Muscle of leg (tissue), 16 donors: ENCODE measurements at places on chromosomes 13 and 19. TPM values are rescaled to one million over a fixed set of nuclear protein-coding genes. Genes with fewer than 3 reads are reported as not detected.
A peak's percentile ranks its signal among the peaks of the same experiment; 100 is the strongest.

- peak overlapping the region; percentile 90 for H3K27ac ChIP-seq
- peaks cover 68% of the 10 kb centered on the region for H3K4me1 ChIP-seq
- H3K4me3 ChIP-seq = no peak overlapping the region
- H3K36me3 ChIP-seq = peaks cover 23% of the 10 kb centered on the region
- DNase-seq = no peak
Measured at GRCh38 chr13:110336681-110337080, 29.6 kb downstream of the COL4A2 start.

- H3K4me1 ChIP-seq = no peaks in the 10 kb centered on the region
- DNase-seq = no peak
- H3K27ac ChIP-seq = no peak overlapping the region
- no peak overlapping the region for H3K4me3 ChIP-seq
- H3K27me3 ChIP-seq = peaks cover 12% of the 10 kb centered on the region
Measured at GRCh38 chr19:39296906-39297305, 699 bp downstream of the IFNL1 start.

DNA sequence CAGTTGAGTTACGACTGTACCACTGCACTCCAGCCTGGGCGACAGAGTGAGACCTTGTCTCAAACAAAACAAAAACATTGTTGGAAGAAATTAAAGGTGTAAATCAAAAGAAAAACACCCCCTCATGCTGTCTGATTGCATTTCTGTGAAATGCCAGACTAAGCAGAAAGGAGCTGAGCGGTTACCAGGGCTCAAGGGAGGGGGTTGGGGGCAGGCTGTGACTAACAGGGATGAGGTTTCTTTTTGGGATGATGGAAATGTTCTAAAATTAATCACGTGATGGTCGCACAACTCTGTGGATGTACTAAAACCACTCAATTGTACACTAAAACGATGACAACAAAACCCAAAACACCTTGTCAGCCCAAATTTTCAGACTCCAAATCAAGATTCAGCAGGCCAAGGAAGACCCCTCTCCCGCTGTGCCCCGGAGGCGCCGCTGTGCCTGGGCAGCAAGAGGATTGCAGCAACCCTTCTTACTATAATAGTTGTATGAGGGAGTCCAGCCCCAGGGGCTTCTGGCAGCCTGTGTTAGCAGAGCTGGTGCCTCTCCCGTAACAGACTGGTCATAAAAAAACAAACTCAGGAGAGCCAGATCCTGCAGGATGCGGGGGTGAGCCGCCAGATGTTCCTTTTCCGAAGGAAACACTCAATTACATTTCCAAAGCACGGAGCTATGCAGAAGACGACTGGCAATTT lies 20.9 kb downstream of the CAPS start:
- H3K36me3 ChIP-seq = peaks cover 70% of the 10 kb centered on the region
- DNase-seq = peak; percentile 88
- H3K27ac ChIP-seq = peak overlapping the region; percentile 79
- H3K4me3 ChIP-seq = no peak overlapping the region
- H3K27me3 ChIP-seq = no peaks in the 10 kb centered on the region

DNA sequence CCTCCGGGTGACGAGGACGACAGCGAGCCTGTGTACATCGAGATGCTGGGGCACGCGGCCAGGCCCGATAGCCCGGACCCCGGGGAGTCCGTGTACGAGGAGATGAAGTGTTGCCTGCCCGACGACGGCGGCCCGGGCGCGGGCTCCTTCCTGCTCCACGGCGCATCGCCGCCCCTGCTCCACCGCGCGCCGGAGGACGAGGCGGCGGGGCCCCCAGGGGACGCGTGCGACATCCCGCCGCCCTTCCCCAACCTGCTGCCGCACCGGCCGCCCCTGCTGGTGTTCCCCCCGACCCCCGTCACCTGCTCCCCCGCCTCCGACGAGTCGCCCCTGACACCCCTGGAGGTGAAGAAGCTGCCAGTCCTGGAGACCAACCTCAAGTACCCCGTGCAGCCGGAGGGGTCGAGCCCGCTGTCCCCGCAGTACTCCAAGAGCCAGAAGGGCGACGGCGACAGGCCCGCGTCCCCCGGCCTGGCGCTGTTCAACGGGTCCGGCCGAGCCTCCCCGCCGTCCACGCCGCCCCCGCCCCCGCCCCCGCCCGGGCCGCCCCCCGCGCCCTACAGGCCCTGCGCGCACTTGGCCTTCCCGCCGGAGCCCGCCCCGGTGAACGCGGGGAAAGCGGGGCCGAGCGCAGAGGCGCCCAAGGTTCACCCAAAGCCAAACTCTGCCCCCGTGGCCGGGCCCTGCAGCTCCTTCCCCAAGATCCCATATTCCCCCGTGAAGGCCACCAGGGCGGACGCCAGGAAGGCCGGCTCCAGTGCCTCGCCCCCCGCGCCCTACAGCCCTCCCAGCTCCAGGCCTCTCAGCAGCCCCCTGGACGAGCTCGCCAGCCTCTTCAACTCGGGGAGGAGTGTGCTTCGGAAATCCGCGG lies 511.3 kb downstream of the MYO16 start:
- no peaks in the 10 kb centered on the region for H3K4me1 ChIP-seq
- peak; percentile 26 for DNase-seq
- peaks cover 20% of the 10 kb centered on the region for H3K27me3 ChIP-seq
- no peak overlapping the region for H3K27ac ChIP-seq
- no peaks in the 10 kb centered on the region for H3K36me3 ChIP-seq

Gene HNRNPL
- total RNA-seq = 195 TPM

Gene ZNF780B
- total RNA-seq = 16.4 TPM

- H3K4me3 ChIP-seq = no peak overlapping the region
- H3K36me3 ChIP-seq = no peaks in the 10 kb centered on the region
- no peaks in the 10 kb centered on the region for H3K27me3 ChIP-seq
- H3K4me1 ChIP-seq = no peaks in the 10 kb centered on the region
- no peak for DNase-seq
Measured at GRCh38 chr13:22238269-22238668, 567.4 kb downstream of the FGF9 start.

Gene LPAR6
- total RNA-seq = 34.8 TPM

DNA sequence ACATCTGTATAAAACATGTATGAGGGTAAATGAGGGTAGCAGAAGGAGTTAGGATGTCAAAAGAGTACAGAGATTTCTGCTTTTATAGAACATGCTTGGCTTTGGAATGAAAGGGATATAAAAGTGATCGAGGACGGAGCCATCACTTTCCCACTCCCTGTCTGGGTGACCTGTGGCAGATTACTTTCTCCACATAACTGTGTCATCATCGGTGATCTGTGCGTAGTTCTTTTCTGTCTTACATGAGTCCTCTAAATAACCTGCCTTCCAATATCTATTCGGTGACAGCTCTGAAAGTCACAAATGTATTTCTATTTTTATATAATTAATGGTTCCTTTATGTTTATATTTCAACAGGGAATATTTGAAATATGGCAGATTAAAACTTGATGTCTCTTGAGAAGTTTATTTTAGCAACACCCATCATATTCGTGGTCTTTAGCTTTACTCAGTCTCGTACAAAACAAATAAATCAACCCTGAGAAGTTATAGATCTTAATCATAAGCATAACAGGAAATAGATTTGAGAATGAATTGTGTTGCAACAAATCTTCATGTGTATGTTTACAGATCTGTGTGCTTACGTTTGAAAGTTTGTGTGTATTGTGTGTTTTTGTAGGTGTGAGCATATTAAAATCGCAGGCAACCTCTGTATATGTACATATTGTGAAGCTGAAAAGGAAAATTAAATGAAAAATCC lies 1094.3 kb downstream of the EFNB2 start:
- DNase-seq = no peak
- H3K36me3 ChIP-seq = no peaks in the 10 kb centered on the region

DNA sequence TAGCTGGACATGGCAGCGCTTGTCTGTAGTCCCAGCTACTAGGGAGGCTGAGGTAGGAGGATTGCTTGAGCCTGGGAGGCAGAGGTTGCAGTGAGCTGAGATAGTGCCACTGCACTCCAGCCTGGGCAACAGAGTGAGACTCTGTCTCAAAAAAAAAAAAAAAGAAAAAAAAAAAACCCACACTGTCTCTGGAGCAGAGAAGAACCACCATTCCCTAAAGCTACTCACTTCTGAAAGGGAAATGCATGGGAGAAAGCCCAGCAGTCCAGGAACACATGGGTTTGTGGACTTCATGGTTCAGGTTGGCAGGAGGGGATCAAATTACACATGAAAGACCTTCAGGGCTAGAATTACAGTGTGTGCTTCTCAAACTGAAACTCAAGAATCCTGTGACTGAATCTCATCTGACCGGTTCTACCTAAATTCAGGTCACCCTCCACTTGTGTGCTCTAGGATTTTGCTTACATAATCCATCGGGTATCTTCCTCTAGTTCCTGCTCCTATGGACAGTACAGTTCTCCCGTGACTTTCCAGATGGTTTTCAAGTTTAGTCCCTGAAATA lies 30.2 kb upstream of the CPB2 start:
- no peaks in the 10 kb centered on the region for H3K27me3 ChIP-seq
- H3K4me1 ChIP-seq = no peaks in the 10 kb centered on the region
- no peak for DNase-seq
- no peak overlapping the region for H3K27ac ChIP-seq
- no peak overlapping the region for H3K4me3 ChIP-seq

GRCh38 chr13:31090961-31091624 lies 70.6 kb downstream of the HSPH1 start:
- H3K27ac ChIP-seq = peak overlapping the region; percentile 51
- peaks cover 23% of the 10 kb centered on the region for H3K4me1 ChIP-seq
- no peak overlapping the region for H3K4me3 ChIP-seq
- peaks cover 2% of the 10 kb centered on the region for H3K27me3 ChIP-seq
- H3K36me3 ChIP-seq = no peaks in the 10 kb centered on the region
- peak; percentile 68 for DNase-seq

- DNase-seq = no peak
- H3K27ac ChIP-seq = no peak overlapping the region
Measured at GRCh38 chr19:30297969-30298368, 74.2 kb upstream of the ZNF536 start.

DNA sequence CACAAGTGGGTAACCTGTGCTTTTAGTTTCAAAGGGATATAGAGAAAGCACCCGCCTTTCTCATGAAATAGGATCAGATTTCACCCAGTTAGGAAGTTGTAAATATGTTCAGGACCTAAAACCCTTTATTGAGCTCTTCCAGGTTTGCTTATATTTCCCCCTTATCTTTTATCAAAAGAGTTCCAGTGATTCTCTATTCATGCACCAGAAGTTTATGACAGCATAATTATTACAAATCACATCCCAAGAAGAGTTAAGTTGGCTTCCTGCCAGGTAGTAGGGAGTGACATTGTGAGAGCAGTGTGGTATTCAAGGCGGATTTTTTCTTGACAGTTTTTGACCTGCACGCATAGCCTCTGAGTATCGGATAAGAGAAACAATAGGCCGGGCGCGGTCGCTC lies 190.3 kb downstream of the STK24 start:
- no peak for DNase-seq
- no peaks in the 10 kb centered on the region for H3K27me3 ChIP-seq
- peaks cover 2% of the 10 kb centered on the region for H3K4me1 ChIP-seq
- no peak overlapping the region for H3K27ac ChIP-seq
- H3K36me3 ChIP-seq = peaks cover 37% of the 10 kb centered on the region

- no peak for DNase-seq
- H3K27me3 ChIP-seq = no peaks in the 10 kb centered on the region
- H3K4me1 ChIP-seq = peaks cover 4% of the 10 kb centered on the region
- no peak overlapping the region for H3K4me3 ChIP-seq
- no peak overlapping the region for H3K27ac ChIP-seq
Measured at GRCh38 chr13:95192998-95193397, 108.3 kb downstream of the ABCC4 start.

- peak overlapping the region; percentile 62 for H3K27ac ChIP-seq
- H3K36me3 ChIP-seq = peaks cover 18% of the 10 kb centered on the region
- no peaks in the 10 kb centered on the region for H3K27me3 ChIP-seq
Measured at GRCh38 chr19:1840541-1841115, 7.7 kb downstream of the REXO1 start.

DNA sequence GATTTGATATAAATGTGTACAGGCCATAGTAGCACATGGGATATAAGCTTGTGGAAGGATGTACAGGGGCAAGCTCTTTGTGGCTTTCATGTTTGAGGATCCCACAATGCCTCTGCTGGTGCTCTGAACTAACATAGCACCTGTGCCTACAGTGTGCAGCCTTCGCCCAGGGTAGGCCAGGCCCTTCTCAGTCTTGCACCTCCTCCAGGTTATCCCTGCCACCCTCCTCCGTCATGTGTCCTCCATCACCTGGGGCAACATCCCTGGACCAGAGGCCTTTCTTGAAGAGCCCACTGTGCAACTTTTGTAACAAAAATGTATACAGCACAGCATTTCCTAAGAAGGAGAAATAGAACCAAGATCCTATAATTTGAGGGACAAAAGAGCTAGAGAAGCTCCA lies 306.8 kb downstream of the IRS2 start:
- DNase-seq = no peak
- no peak overlapping the region for H3K4me3 ChIP-seq
- no peaks in the 10 kb centered on the region for H3K27me3 ChIP-seq
- no peaks in the 10 kb centered on the region for H3K36me3 ChIP-seq
- no peak overlapping the region for H3K27ac ChIP-seq
- no peaks in the 10 kb centered on the region for H3K4me1 ChIP-seq

- no peak for DNase-seq
- H3K27me3 ChIP-seq = no peaks in the 10 kb centered on the region
- no peak overlapping the region for H3K4me3 ChIP-seq
- H3K36me3 ChIP-seq = peaks cover 25% of the 10 kb centered on the region
- no peak overlapping the region for H3K27ac ChIP-seq
Measured at GRCh38 chr13:32707471-32707870, 121.2 kb downstream of the PDS5B start.

DNA sequence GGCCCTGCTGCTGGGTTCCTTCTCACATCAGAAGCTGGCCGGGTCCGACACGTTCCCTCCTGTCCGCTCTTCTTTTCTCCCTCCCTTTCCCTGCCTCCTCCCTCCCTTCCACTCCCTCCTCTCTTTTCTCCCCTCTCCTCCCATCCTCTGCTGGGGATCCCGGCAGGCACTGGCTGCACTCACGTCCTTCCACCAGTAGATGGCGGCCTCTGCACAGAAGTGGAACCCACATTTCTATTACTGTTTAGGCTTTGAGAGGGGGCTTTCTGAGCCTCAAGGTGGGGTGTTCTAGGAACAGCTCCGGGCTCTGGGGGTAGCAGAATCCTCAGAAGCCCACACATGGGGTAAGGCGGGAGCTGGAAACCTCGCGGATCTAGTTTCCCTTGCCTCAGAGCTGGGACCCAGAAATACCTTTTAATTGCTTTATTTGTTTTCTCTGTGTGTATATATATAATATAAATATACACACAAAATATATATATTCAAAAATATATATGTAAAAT lies 294.2 kb downstream of the ZNF536 start:
- H3K4me3 ChIP-seq = no peak overlapping the region
- no peaks in the 10 kb centered on the region for H3K36me3 ChIP-seq
- H3K4me1 ChIP-seq = peaks cover 47% of the 10 kb centered on the region
- H3K27me3 ChIP-seq = peaks cover 9% of the 10 kb centered on the region
- H3K27ac ChIP-seq = no peak overlapping the region

Gene OR4F17
- not detected for total RNA-seq

DNA sequence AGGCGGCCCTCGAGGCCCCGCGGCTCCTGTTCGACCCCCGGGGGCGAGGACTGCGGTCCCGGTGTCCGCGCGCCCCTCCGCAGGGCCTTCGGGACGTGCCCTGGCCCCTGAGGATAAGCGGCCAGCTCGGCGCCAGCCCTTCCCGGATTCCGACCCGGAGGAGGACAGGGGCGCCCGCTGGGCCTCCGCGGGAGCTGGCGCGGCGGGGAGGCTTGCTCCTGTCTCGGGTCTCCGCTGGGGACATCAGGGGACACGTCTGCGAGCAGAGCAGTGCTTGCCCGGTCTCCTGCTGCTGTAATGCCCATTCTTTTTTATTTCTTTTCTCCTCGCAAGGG lies 829 bp downstream of the B3GLCT start:
- H3K27ac ChIP-seq = peak overlapping the region; percentile 85
- H3K36me3 ChIP-seq = no peaks in the 10 kb centered on the region
- H3K4me3 ChIP-seq = peak overlapping the region; percentile 59
- peaks cover 21% of the 10 kb centered on the region for H3K4me1 ChIP-seq
